ENCODE measurements at places on chromosomes 12 and 14. TPM values are rescaled to one million over a fixed set of nuclear protein-coding genes. Genes with fewer than 3 reads are reported as not detected.

ADCY6 gene
- total RNA-seq: 30.0 TPM

RFLNA gene
- total RNA-seq: 1.7 TPM

PMCH gene
- not detected for total RNA-seq

SLC16A7 gene
- 38.8 TPM for total RNA-seq

TRAFD1 gene
- total RNA-seq: 36.8 TPM

LHX5 gene
- not detected for total RNA-seq

GZMH gene
- not detected for total RNA-seq

MIPOL1 gene
- 24.8 TPM for total RNA-seq

- no peak for DNase-seq
Measured at GRCh38 chr12:84922693-84923092, 10.1 kb upstream of the SLC6A15 start.

- no peak for DNase-seq
Measured at GRCh38 chr14:64520699-64521098, 16.1 kb downstream of the ZBTB1 start.

GRCh38 chr14:68627868-68628604 lies 164.8 kb downstream of the ZFP36L1 start:
- DNase-seq: peak; percentile 34

DNA sequence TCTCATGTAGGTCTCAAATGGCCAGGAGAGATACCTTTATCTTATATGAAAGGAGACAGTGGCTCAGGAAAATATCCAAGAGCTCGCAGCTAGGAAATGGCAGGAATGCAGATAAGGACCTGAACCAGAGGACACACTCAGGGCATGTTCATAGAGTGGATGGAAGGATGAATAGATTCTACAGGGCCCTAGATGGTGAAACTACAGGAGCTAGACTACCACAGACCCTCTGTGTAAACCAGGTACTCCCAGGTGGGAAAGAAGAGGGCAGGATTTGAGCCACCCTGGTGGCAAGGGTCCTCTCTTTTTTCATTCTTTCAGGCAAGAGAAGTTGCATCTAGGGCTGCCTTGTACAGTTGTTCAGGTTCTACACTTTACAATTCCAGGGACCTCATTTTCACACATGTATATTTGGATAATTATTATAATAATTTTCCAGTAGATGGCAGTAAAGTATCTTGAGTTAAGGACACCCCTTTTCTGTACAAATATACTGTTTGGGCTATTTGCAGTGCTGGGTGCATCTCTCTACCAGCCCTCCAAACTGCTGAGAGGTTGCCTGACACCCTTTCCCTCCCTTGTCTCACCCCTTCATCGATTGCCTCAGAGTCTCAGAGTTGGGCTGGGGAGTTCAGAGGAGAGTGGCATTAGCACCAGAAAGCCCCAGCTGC lies 10.5 kb upstream of the ZDHHC22 start:
- DNase-seq: no peak

DNA sequence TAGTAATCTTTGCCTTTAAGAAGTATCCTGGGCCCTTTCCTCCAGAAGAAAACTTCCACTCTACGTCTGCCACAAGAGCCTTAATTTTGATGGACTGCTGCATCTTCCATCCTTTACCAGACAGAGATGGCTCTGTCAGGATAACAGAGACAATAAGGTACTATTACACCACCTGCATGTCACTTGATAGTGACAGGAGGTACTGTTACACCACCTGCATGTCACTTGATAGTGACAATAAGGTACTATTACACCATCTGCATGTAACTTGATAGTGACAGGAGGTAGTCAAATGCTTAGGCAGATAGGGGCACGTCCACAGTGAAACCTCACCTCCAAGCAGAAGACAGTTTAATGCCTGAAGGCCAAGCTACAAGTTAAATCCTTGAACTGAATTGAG lies 13.9 kb downstream of the OR6C74 start:
- no peak for DNase-seq

GRCh38 chr12:48961331-48961730 lies 4.0 kb upstream of the ARF3 start:
- DNase-seq: no peak

GRCh38 chr12:108270035-108270848 lies 68.9 kb downstream of the CMKLR1 start:
- no peak for DNase-seq

- DNase-seq: no peak
Measured at GRCh38 chr12:99695050-99695449, 47.5 kb downstream of the GARIN6 start.

DNA sequence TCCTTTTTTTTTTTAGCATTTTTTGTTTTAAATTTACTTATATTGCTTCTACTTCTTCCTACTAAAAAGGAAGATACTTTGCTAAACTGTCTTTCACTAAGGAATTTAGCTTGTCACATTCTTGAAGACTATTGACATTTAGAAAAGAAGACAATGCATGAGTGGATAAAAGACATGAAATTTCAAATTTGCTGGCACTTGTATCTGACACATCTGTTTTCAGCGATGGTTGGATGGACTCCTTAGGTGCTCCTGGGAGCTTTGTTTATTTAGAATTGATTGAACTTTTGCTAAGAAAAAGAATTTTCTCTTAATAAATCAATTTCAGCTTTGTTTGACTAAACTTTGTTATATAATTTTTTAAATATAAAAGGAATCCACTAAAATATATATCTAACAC lies 3.3 kb upstream of the KERA start:
- no peak for DNase-seq

GRCh38 chr12:120534703-120535655 lies 823 bp downstream of the RNF10 start:
- no peak for DNase-seq

DNA sequence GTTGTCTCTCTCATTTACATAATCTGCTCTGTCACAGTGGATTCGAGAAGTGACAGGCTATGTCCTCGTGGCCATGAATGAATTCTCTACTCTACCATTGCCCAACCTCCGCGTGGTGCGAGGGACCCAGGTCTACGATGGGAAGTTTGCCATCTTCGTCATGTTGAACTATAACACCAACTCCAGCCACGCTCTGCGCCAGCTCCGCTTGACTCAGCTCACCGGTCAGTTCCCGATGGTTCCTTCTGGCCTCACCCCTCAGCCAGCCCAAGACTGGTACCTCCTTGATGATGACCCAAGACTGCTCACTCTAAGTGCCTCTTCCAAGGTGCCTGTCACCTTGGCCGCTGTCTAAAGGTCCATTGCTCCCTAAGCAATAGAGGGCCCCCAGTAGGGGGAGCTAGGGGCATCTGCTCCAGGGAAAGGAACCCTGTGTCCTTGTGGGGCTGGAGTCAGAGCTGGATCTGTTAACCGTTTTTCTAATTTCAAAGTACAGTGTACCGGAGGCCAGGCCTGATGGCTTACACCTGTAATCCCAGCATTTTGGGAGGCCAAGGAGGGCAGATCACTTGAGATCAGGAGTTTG lies 5.1 kb downstream of the ERBB3 start:
- DNase-seq: no peak

DNA sequence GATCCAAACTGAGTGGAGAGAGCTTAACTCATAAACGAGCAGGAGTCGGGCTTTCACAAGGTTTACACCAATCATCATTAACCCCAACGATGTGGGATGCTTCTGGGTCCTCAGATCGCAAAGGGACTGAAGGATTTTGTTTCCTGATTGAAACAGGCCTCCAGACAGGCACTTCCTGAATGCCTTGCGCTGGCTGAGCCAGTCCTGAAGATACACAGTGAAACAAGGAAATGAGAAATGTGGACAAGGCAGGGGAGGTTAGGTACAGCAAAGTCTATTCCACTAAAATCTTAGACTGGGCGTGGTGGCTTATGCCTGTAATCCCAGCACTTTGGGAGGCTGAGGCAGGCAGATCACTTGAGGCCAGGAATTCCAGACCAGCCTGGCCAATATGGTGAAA lies 30.7 kb downstream of the RBM19 start:
- DNase-seq: no peak

DNA sequence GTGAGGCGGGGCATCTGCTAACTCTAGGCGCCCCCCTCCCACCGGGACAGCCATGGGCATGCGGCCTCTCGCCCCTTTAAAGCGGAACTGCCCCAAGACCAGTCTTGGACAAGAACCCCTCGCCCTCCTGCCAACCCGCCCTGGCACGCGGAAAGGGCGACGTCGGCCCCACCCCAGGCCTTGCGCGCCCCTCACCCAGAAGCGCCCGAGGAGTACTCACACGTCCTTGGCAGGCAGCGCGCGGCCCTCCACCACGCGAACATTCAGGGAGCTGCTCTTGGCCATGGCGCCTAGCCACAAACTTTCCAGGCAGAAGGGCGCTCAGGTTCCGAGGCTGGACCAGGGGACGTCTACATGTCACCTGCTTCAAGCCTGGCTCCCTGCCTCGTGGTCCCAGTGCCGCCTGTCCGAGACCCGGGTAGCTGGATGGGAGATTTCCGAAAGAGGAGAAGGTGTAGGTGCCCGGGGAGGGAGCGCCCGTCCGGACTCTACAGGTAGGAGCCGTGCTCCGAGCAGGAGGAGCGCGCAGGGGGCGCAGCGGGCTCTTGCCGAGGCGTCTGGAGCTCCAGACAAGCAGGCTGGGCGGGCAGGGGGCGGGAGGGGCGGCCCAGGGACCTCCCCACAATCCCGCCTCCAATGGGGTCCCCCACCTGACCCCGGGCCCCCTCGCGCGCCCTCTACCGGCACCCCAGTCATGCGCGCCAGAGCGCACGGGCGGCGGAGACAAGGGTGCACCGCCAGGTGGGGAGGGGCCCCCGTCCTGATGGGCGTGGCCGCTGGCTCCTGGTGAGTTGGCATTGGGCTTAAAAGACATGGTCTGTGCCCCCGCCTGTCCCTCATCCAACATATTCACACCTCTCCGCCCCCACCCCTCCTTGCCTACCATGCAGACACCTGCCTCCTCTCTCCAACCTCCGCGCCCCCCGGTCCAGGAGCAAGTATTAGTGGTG lies at the start of gene RASAL1:
Gene RASAL1, minus strand, starts transcription at position 584 of the 950 bp plus-strand sequence. Its CDS starts 299 bp downstream, at position 285.
- no peak for DNase-seq

- no peak for DNase-seq
Measured at GRCh38 chr12:127245009-127245408, 1022.0 kb upstream of the TMEM132C start.

- DNase-seq: no peak
Measured at GRCh38 chr14:90544566-90544965, 147.7 kb downstream of the CALM1 start.

- DNase-seq: no peak
Measured at GRCh38 chr12:74689071-74689655, 151.5 kb downstream of the ATXN7L3B start.

All from vagina (tissue), 2 donors.